AG08396 (cell line): ENCODE measurements at places on chromosomes 11 and 22.
A peak's percentile ranks its signal among the peaks of the same experiment; 100 is the strongest.

DNA sequence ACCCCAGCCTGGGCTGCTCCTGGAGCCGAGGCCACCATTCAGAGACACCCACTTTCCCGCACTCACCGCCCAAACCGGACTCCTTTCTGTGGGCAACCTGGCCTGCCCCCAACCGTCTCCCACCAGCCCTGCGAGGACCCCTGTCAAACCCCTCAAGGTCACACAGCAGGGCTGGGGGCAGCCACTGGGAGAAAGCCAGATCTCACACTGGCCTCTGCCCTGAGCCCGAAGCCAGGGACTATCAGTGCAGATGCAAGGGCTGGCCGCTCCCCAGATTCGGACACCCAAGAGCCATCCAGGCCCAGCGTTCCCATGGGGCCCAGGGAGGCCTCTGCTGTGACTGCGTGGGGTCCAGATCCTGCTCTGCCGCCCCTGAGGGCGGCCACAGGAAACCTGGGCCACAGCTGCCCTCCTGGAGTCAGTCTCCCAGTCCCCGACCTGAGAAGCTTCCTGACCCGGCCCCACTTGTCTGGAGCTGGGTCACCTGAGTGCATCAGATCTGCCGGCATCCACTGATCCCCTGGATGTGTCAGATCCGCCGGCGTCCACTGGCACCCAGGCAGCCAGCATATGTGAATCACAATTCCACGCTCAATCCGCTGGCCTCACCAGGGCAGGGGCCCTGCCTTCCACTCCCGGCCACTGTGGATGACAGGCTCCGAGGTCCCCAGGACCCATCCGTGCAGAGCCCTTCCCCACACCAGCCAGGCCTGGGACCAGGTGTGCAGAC lies 139.7 kb downstream of the BRD1 start:
- DNase-seq: no peak

- DNase-seq: no peak
Observed at GRCh38 chr11:34218067-34218466, 112.6 kb downstream of the NAT10 start.

GRCh38 chr11:108734956-108735559 lies 70.2 kb downstream of the DDX10 start:
- DNase-seq: no peak

- no peak for DNase-seq
Observed at GRCh38 chr11:66341502-66342126, 3.3 kb downstream of the BRMS1 start.

DNA sequence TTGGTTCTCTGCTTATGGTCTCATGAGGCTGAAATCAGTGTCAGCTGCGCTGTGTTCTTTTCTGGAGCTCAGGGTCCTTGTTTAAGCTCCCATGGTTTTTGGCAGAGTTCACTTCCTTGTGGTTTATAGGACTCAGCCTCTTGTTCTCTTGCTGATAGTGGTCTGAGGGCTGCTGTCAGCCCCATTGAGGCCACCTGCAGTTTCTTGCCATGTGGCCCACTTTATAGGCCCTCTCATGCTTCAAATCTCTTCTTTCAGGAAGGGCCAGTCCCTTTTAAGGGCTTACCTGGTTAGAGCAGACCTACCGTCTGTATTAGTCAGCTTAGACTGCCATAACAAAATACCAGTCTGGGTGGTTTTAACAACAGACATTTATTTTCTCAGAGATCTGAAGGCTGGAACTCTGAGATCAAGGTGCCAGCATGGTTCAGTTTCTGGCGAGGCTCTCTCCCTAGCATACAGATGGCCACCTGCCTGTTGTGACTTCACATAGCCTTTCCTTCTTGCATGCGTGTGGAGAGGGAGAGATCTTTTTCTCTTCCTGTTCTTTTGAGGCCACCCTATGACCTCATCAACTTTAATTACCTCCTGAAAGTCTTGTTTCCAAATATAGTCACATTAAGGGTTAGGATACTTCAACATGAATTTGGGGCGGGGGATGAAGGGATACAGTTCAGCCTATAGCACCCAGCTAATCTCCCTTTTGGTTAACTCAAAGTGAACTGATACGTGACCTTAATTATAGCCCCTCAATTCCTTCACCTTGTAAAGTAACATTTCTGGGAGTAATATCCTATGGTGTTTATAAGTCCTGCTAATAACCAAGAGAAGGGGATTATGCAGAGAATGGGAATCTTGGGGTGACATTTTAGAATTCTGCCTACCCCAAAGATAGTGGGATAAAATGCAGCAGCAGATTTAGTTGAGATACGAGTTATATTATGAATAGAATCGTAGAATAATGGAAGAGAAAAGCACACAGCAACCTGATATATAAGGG lies 131.8 kb downstream of the UVRAG start:
- DNase-seq: no peak

DNA sequence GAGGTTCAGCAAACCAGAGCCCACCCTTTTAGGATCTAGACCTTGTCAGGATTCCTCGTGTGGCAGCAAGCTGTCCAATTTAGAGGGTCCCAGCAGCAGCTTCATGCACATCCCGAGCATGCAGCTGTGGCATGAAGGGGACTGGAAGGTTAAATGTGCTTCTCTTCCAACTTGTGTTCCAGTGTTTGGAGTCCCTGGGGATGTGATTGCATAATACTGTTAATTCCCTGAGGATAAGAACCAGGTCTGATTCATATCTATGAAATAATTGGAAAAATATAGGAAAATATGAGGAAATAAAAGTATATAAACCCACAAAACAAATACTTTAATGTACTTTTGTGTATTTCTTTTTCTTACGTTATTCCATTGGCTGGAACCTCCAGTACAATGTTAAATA lies 130.5 kb downstream of the MORC2 start:
- DNase-seq: no peak

GRCh38 chr11:69496631-69497220 lies 15.3 kb downstream of the LINC01488 start:
- DNase-seq: peak; percentile 75

GRCh38 chr11:4065601-4066377 lies 28.8 kb upstream of the RRM1 start:
- DNase-seq: no peak

DNA sequence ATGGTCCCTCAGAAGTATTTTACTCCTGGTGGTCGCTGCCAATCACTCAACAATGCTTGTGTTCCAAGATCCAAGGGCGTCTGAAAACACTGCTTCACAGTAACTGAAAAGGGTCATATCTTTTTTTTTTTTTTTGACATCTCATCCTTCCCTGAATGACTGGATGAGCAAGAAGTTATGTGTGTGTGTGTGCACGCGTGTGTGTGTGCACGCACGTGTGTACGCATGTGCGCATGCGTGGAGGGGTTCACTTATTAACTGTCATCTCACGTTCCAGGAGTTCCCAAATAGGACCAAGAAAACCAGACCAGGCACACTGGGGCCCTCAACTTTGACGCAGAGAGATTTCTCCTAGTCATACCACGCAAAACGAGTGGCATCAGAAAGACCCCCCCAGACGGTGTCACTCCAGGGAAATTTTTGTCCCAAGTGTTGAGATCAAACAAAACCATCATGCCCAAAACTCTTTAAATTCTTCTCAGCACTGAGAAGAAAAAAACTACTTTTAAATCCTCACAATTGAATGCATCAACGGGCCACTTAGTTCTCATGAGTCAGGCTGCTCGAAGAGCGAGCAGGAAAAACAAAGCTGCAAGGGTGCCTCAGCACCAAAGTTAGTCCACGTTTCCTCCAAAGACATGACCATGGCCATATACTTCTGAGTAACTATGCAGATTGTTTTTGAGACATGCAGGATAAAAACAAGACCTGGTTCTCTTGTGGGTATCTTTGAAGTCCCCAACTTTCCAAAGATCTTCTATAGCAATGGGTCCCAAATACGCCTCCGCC lies 12.9 kb downstream of the MN1 start:
- no peak for DNase-seq

DNA sequence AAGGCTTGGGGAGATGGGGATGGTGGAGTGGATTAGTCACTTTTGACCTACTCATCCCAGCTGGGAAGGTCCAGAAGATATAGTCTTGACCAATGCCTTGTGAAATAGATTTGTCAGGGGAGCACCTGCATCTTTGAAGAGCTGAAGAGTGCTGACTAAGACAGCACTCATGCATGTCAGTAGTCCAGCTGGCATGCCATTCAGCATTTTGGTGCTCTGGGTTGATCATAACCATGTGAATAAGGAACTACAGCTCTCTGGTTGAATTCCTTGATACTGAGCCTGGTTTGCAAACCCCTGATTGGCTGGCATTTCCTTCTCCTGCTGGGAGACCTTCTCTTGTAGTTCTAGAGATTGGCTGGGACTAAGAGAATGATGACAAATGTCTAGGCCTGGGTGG lies 106.8 kb upstream of the ALX4 start:
- no peak for DNase-seq

DNA sequence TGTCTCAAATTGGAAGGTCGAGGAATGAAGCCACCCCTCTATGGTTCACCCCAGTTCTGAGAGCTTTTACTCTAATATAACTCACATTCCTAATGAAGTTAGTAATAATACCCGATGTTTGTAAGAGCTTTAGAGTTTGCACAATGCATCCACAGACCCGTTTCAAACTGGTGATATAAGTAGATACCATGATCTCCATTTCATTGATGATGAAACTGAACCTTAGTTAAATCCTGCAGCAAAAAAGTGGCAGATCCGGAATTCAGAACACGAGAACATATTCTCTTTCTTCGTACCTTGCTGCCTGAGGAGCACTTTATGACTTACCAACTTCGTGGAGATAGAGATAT lies 757 bp upstream of the RBFOX2 start:
- peak; percentile 34 for DNase-seq

- no peak for DNase-seq
Observed at GRCh38 chr11:60891103-60891741, 15.2 kb downstream of the PRPF19 start.

GRCh38 chr11:102012946-102013345 lies 34.3 kb upstream of the CFAP300 start:
- no peak for DNase-seq

DNA sequence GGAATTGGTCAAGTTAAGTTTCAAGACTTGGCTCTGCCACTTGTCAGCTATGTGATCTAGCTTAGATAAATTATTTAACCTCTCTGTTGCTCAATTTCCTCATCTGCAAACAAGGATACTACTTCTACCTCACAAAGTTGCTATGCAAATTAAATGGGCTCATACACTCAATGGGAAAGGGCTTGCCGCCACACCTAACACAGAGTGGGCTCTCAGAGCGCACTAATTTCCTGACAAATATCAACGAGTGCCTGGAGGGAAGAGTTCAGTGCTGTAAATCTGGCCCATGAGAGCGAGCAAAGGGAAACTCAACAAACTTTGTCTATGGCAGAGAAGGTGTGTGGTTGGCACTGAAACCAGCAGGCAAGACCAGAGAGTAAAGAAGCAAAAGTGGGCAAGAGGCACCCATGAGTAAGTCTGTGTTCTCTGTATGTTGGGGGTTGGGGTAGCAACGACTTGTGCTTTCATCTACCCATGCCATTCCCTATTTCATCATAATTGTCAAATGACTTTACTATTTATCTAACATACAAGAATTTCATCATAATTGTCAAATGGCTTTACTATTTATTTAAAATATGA lies 60.7 kb upstream of the PHF21A start:
- DNase-seq: no peak

DNA sequence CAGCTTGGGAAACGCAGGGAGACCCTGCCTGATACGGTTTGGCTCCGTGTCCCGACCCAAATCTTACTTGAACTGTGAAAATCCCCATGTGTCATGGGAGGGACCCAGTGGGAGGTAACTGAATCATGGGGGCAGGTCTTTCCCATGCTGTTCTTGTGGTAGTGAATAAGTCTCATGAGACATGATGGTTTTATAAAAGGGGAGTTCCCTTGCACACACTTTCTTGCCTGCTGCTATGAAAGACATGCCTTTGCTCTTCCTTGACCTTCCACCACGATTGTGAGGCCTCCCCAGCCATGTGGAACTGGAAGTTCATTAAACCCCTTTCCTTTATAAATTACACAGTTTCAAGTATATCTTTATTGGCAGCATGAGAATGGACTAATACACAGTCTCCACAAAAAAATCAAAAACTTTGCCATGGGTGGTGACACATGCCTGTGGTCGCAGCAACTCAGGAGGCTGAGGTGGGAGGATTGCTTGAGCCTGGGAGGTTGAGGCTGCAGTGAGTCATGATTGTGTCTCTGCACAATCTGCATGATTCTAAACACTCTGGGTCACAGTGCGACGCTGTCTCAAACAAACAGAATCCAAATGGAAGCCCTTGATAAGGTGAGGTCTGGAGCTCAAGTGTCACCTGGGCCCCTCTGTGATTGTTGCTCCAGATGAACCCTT lies 34.9 kb downstream of the SYN3 start:
- no peak for DNase-seq

GRCh38 chr11:13357232-13357631 lies 79.6 kb downstream of the BMAL1 start:
- DNase-seq: no peak

DNA sequence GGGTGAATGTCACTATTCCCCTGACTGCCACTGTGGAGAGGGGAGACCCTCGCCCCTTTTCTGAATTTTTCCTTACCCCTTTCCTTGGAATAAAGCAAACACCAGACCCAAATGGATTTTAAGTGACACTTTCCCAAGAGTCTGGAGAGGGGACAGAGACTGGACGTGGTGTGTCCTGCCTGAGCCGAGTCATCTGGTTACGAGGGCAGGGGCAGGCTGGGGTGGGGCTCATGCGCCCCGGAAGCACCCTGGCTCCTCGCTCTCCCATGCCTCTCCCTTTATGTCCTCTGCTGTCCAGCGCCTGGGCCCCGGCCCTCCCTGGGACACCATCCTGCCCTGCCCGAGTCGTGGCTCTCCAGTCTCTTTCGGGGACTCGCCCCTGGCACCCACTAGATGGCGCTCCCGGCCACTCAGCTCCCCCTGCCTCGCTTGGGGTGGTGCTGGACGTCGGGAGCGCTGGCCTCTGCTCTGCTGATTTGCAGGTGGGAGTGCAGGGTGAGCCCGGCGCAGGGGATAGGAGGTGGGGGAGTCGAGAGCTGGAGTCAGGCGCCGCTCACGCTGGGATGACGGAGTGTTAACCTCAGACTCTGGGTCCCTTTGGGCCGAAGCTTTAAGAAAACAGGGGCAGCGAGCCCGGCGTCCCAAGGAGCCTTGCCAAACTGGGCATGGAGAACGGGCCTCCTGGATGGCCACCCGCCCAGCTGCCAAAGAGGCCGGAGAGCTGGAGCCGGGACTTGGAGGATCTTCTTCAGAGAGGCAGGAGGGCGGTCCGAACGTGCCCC lies 89.8 kb downstream of the RPS6KA4 start:
- peak; percentile 86 for DNase-seq

DNA sequence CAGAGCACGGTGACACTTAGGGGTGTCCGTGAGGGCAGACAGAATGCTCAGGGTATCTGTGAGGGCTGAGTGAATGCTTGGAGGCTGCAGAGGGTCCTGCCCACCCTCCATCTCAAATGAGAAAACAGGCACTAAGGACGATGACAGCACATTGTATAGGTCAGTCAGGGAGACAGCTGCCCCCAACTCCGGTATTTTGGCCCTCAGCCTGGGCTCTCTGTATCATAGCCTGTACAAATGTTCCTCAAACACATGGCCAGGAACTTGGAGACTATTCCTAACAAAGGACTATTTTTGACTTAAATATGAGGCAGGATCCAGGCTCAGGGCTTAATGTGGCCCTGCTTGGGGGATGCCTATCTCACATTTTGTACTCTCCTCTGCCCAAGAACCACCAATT lies 145.4 kb downstream of the OPCML start:
- no peak for DNase-seq

GRCh38 chr11:75276186-75276585 lies 35.6 kb downstream of the TPBGL start:
- DNase-seq: no peak

- DNase-seq: peak; percentile 83
Observed at GRCh38 chr11:66467034-66467659, 442 bp downstream of the PELI3 start.

GRCh38 chr11:34209809-34210208 lies 104.4 kb downstream of the NAT10 start:
- no peak for DNase-seq

- no peak for DNase-seq
Observed at GRCh38 chr11:30483056-30483455, 103.1 kb downstream of the MPPED2 start.
